OCI-M1 (cell line): ENCODE measurements at places on chromosomes 16 and 17.

GRCh38 chr17:65022751-65023700 lies 33.5 kb downstream of the GNA13 start:
- no peak for DNase-seq

DNA sequence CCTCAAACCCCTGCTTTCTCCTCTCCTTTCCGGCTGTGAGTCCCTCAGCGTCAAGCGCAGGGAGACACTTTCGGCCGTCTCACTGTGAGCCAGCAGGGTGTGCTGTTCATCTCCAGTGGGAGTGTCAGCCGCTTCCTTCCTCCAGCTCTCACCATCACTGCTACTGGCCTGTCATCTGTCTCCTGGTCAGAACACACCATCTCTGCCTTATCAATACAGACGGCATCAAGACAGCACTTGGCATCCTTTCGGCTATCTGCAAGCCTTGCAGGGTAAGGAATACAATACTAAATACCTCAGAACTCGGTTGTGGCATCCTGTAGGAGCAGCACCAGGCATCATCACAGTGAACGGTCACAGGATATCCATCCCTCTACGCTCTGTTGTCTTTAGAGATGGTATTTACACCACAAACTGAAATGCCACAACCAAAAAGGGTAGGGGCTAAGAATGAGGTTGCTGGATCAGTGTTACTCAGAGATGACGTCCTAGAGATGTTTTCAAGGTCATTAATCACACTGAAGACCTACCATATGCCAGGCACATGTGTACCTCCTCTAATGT lies 20.7 kb upstream of the CMTM4 start:
- DNase-seq = peak; percentile 68

DNA sequence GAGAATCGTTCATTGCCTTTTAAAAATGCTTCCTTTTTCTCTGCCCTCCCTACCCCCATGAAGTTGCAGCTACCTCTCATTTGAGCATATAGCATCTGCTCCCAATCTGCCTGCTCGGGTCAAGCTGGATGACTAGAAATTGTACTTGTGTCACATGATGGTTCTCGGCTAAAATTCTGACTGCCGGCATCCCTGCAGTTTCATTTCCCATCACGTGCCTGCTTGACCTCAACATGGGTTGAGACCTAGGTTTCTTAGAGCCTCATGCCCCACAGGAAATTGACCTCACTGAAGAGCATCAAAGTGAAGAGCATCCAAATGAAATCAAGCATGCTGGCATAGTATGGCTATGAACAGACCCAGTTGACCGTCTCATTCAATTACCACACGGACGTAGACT lies 581.6 kb upstream of the PSMD7 start:
- no peak for DNase-seq

- DNase-seq = no peak
Measured at GRCh38 chr17:66523378-66524200, 221.2 kb downstream of the PRKCA start.

DNA sequence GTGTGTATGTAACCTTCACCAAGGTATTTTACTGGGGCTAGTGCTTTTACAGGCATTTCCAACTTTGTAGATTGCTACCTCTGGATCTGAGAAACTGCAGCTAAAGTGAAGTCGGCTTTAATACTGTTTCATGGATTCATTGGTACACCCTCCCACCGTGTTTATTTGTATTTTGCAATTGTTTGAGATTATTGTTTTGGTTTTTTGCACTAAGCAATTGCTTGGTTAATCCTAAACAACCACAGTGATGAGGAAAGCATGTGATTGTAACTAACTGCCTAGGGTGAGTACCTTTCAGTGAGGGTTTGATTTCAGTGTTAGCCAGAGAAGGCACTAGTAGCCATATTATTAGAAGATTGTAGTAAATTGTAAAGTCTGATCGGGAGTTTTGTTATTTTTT lies 3.3 kb downstream of the LUC7L3 start:
- DNase-seq = no peak

DNA sequence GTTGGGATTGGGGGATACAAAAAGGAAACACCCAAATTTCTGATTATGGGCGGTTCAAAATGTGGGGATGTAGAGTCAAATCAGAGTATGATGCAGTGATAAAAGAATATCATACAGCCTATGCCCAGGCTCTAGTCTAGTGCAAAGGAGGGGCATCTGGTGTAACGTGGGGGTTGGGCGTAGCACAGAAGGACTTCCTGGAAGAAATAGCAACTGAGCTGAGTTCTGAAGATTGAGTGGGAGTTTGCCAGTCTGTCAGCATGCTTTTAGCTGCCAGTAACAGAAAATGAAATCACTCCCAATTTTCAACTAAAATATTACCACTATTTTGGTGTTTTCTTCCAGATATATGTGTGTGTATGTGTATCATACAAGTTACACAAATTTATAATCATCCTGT lies 196.9 kb downstream of the SPECC1 start:
- DNase-seq = peak; percentile 77

DNA sequence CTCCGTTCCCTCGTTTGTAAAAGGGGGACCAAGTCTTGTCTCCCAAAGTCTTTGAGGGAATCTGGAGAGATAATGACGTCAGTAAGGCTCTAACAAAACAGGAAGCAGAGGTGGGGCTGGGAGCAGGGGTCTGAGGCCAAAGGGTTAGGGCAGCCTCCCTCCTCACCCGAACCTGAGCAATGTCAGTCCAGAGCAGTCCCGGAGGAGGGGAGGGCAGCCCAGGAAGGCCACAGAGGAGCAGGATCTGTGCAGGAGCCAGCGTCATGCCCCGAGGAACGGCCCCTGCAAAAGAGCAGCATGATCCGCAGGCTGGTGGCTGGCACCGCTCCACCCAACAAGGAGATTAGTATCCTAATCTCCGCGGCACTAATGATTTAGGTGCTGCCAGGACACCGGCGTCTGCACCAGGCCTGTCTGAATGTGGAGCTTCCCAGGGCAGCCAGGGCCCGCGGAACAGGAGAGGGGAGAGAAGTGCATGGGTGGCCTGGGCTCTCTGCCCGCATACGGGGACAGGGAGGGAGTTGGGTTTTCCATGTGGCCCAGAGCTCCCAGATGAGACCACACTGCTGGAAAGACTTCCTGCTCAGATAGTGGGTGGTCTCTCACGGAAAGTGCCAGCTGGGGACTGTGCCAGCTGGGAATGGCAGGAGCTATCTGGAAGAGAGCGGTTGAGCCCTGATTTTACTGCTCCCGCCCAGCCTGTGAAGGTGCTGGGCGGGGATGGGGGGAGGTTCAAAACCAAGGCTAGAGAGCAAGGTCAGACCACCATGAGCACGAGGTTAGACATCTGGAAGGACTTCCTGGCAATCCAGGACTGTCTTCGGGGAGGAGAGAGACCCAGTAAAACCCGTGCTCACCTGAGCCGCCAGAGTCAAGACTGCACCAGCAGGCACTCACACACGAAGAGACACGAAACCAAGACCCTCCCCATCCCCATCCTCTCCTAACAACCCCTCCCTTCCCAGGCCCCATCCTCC lies 11.0 kb upstream of the KRT17 start:
- DNase-seq = no peak

- no peak for DNase-seq
Measured at GRCh38 chr16:28205117-28205899, 6.5 kb downstream of the XPO6 start.

DNA sequence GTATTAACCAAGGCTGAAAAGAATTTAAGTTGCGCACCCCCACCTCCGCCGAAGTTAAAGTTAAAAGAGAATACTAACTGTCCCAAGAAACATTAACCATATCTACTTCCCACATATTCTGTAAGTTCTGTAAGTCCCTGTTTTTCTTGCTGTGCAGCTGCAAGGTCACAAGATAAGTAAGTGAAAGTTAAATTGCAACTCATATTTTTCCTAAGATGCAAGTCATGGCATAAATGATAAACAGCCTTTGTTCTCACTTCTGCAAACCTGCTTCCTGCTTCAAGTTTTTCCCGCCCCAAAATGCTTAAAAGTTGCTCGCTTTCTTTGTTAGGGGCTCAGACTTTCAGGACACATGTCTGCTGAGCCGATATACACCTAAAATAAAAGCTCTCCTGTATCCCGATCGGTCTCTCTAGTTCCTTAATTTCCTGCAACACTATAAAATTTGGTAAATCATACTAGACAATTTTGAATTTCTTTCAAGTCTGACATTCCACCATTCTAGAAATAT lies 32.6 kb upstream of the ABCA9 start:
- peak; percentile 93 for DNase-seq

DNA sequence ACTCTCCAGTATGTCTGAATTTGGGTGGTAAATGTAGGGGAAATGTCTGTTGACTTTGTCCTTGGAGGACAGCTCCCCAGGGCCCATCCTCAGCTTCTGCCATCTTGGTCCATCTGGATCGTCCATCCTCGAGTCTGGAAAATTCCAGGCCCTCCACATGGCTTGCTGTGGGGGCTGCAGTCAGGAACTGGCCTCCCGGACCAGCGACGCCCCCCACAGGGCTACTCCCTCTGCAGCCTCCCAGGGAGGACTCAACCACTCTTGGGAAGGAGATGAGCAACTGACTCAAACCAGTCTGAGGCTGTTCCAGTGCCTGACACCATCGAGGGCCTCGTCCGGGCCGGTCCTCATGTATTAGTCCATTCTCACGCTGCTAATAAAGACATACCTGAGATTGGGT lies 5.5 kb upstream of the ZG16B start:
- DNase-seq = no peak

- DNase-seq = peak; percentile 37
Measured at GRCh38 chr16:30659507-30660423, 1.5 kb downstream of the FBRS start.

GRCh38 chr17:57186226-57187019 lies 69.9 kb upstream of the MSI2 start:
- DNase-seq = no peak

DNA sequence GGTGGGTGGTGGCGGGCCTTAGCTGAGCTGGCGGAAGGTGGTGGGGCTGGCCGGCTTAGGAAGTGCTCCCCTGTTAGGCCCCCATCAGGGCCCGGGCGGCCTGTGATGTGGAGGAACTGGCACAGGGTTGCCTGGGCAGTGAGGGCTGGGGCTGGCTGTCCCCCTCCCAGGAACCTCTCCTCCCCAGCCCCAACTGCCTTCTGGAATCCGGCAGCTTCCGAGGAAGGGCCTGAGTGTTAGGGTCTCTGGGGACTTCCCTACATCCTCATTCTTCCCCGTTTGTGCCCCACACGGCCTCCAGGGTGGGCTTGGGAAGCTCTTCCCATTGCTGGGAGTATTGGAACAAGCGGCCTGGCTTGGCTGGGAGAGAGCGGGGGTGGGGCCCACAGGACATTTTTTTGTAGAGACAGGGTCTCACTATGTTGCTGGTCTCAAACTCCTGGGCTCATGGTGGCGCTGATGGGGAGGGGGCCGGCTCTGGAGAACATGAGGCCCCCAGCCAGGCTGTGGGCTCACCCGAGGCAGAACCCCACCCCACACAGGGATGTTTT lies 89.9 kb upstream of the CIBAR2 start:
- no peak for DNase-seq

- DNase-seq = no peak
Measured at GRCh38 chr17:36921095-36921851, 16.0 kb upstream of the LHX1 start.

DNA sequence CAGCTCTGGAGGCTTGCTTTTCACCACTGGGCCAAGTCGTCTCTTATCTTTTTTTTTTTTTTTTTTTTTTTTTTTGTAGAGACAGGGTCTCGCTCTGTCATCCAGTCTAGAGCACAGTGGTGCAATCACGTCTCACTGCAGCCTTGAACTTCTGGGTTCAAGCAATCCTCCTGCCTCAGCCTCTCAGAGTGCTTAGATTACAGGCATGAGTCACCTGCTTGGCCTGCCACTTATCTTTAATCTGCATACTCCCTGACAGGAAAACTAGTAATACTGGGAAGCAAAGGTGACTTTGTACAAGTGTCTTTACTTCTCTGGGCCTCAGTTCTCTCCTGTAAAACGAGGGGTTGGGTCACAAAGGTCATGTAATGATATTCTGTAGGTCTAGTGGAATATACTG lies 15.0 kb downstream of the NTN1 start:
- peak; percentile 34 for DNase-seq
